CD14-positive monocyte (primary cell): ENCODE measurements at places on chromosomes 6 and 20.

DNA sequence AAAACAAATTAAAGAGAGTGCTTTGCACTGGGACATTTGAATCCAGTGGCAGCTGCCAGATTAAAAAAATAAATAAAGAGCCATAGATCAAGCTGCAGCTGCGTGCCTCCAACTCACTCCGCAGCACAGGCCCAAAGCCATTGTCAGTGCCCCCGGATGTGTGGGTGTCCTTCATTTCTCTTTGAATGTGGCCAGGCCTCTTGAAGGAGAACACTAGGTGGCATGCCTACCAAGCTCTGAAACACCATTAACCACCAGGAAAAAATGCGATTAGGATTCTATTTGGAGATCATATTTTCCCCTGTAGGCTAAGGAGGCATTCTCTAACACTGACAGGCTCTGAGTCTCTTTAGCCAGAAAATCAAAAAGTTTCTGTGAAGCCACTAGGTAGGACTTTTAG is 549.8 kb downstream of the PRKN start:
- no peak for DNase-seq

DNA sequence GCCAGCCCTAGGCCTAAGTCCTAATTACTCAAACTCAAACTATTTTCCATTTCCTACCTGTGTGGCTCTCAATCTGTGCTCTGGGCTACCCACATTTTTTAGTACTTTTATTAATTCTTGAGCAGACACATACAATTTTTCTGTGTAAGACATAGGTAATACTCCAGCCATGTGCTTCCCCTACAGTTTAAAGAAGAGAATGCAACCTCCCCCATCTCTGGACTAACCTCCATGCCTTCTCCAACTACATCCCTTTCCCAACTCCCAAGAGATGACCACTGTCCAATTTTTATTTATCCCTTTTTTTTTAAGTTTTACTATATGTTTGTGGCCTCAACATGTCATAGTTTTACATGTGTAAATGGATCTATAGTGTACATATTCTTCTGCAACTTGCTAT is 5.8 kb downstream of the HMGN4 start:
- no peak for DNase-seq

- no peak for DNase-seq
Measured at GRCh38 chr6:45500924-45501816, 123.4 kb upstream of the SUPT3H start.

GRCh38 chr6:94227741-94228140 is 808.4 kb upstream of the EPHA7 start:
- DNase-seq = no peak

DNA sequence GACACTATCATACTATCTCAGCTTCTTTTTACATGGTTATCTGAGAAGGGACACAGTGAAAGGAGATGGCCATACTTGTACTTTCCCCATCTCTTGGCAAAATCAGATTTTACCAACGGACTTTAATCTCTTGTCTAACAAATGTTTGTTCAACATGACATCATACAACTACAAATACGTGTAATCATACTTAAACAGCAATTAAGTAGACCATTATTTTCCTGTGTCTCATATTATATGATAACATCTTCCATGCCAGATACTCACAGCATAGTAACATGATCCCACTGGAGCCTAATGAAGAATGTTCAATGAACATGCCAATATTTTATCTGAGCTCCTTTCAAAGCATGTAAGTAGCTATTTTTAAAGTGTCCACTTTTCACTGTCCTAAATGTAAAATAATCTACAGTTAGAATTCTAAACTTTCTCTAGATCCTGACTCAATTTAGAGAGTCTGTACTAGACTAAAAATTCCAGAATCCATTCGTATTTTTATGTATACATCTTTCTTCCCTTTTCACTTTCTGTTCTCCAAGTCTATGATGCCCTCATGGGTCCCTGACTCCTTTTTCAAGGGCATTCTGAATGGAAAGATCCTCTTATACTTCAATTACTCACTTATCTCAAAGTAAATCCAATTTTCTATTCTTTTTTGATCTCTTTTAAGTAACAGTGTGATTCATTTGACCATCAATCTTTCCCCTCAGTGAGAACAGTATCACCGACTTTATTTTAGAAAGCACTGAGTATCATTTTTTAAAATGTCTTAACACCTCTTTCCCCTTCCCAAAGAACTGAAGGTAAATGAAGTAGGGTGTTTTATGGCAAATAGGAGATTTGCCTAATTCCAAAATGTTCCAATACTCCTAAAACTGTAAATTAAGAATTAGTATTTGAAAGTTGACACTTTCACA is 133.5 kb downstream of the CDK19 start:
- DNase-seq = no peak

DNA sequence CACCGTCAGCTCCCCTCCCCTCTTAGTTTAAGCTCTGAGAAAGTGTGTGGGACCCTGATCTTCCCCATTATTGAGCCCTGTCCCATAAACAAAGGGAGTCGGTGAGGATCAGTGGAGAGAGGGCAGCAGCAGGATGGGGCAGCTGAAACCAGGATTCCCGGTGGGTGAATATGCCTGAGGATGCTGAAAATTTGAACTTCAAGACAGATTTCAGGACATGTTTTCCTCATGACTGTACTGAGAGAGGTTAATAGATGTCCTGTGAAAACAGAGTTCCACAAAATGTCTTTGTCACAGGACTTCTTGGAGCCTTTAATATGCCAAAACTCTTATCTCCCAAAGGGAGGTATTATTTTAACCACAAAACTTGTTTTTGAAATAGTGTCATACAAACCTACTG is 53.5 kb upstream of the SLC22A16 start:
- DNase-seq = no peak

DNA sequence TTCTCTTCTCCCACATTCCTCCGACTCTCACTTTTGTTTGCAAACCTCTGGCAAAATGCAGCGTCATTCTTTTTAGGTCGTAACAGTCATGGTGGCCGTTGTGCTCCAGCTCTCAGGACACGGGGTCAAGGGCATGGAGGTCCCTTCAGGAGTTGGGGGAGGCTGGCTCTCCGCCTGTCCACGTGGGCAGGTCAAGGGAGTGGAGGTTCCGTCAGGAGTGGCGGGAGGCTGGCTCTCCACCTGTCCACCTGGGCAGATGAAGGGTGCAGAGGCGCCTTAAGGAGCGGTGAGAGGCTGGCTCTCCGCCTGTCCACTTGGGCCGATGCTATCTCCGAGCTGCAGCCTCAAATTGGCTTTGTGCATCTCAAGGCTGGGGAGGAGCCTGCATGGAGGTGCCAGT is 98.0 kb downstream of the ERMARD start:
- DNase-seq = no peak

DNA sequence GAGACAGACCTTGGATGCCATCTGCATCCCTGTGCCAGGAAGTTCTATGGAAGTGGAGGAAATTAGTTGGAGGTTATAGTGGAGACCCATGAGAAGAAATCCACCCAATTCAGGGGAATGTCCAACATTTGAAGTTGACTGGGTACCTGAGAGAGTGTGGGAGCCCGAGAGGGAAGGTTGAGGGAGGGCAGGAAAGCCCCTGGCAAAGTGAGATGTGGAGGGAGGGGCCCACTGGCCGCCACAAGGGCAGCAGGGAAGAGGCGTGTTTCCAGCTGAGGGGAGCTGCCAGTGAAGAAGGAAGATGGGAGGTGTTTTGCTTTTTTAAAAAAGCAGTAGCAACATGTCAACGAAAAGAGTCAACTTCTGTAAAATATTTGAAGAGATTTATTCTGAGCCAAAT is 16.3 kb upstream of the SERPINB9 start:
- no peak for DNase-seq

DNA sequence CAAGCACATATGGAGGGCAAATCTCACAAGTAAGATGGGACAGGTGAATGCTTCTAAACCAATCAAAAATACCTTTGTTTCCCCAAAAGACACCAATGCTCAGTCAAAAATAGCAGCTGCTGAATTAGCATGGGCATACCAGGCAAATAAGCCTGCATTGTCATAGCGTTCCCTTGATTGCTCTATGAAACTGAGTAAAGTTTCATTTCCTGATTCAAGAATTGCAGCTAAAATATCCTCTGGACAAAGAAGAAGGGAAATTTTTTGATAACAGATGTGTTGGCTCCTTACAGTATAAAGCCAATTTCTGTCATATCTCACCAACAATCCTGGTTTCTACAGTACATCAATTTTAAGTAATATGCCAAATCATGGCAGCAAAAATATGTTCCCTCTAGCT is 3.3 kb upstream of the TMEM14A start:
- peak; percentile 43 for DNase-seq

DNA sequence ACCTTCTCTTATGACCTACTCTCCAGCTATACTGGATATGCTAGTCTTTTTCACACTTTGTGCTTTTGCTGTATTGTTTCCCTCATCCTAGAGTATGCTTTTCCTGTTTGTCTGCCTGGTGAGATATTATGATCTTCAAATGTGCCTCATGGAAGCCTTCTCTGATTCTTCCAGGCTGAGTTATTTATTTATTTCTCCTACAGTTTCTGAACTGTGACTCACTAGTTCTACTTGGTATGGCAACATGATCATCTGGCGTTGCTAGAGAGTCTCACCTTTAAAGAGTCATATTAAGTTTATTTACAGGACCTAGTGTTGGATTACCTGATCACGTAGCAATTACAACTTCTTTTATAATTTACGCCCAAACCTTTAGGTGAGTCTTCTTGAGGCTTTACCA is 81.2 kb upstream of the HDAC2 start:
- no peak for DNase-seq

- no peak for DNase-seq
Measured at GRCh38 chr20:1718604-1719384, 61.2 kb upstream of the SIRPG start.

GRCh38 chr6:16374016-16374415 is 135.6 kb downstream of the GMPR start:
- no peak for DNase-seq
